NCI-H2081 (cell line): ENCODE measurements at places on chromosomes 4 and X.
A peak's percentile ranks its signal among the peaks of the same experiment; 100 is the strongest.

DNA sequence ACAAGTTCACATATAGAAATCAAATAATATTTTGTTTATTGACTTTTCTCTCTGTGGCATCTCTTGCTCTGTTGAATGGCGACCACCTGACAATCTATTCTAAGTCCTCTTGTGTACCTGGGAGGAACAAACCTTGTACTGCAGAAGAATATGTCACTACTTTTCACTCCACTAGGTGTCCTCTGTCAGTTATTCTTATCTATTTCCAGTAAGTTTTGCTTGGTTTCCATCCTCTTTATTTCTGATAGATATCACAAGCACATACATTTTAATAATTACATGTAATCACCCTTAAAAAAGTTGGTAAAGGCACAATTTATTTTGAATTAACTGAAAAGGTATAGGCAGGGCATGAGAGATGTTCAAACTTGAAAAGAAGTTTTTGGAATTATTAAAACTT, 238.4 kb downstream of the SNCA start:
- peak; percentile 5 for DNase-seq

DNA sequence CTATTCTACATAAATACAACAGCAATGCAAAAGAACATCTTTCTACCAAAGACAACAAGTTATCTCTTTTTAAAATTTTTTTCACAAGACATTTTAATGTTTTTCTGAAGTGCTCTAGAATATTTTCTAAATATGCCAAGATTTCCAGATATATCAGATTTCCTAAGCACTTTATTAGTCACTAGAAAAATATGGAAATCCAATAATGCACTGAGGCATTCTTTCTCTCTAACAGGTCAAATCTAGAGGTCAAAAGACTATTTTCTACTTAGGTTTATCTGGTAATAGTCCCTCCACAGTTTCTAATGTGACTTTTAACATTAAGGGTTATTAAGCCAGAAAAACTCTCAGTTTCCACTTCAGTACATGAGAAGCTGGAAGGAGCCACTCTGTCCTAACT, 1041.2 kb upstream of the INTU start:
- no peak for DNase-seq

GRCh38 chrX:122219735-122220134, 964.3 kb upstream of the GRIA3 start:
- DNase-seq = no peak

DNA sequence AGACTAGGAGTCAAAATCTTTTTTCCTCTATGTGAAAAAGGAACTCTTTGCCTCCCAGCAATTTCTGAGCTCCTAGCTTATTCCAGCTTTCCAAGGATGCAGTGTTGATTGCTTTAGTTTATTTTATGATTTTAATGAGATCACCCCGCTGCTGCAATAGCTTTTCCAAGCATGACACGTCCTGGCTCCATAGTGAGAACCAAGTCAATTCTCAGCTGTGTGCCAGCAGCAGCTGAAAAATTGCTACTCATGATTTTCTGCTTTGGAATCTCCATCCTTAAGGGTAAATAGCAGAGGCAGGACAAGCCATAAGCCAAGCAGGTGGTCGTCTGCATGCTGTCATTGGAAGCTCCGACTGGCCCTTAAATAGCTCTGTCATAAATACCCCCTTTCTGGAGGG, 64.5 kb downstream of the FTHL17 start:
- no peak for DNase-seq

GRCh38 chr4:150934022-150934421, 81.1 kb downstream of the LRBA start:
- DNase-seq = no peak

DNA sequence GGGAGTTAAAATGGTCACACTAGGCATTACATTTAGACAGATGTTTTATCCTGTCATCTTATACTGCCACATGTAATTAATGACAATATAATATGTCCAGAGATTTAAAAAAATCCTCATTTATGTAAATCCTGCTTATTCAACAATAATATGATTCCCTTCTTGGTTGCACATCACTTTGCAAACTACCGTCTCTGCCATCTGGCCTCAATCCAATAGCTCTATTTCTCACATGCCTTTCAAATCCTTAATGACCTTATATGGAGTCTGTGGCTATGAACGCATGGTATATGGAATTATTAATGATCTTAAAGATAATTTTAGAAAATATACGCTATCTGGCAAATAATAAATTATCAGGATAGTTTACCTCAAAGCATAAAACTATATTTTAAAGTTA, 144.5 kb downstream of the NPNT start:
- no peak for DNase-seq

- no peak for DNase-seq
Measured at GRCh38 chrX:48616576-48616975, 19.3 kb downstream of the WDR13 start.

GRCh38 chrX:38859602-38860001, 58.3 kb downstream of the MID1IP1 start:
- DNase-seq = no peak

DNA sequence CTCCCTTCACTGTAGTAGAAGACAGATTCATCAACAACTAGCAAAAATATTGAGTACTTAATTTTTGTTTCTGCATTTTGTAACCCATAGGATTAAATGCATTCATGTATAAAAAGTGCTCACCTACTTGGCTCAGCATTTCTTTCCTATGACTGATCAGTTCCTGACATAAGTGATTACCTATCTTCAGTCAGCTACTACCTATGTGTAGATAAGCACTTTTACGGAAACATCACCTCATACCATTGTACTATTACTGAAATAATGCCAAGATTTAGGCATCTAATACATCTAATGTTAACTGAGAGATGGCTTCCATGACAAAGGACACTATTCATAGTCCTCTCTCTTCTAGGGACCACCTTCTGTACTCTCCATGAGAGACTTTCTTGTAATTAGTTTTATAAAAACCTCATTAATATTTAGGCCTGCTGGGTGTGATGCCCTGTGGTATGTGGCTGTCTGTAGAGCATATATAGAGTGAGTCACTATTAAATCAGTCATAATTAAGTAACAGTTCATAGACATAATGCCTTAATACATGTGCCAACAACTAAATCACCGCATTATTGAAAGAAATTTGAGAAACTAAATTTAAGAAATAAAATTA, 147.0 kb downstream of the PDGFC start:
- no peak for DNase-seq

DNA sequence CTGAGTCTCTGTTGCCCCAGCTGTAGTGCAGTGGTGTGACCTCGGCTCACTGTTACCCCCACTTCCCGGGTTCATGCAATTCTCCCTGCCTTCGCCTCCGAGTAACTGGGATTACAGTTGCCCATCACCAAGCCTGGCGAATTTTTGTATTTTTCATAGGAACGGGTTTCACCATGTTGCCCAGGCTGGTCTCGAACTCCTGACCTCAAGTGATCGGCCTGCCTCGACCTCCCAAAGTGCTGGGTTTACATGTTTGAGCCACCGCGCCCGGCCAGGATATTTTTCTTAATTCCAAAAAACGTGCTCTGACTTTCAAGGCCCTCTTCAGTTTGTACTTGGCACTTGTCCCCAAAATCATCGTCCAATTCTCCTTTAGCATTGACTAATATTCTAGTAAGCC, 129.2 kb upstream of the EPHA5 start:
- no peak for DNase-seq

GRCh38 chrX:38138900-38139299, 81.8 kb downstream of the SRPX start:
- DNase-seq = no peak

DNA sequence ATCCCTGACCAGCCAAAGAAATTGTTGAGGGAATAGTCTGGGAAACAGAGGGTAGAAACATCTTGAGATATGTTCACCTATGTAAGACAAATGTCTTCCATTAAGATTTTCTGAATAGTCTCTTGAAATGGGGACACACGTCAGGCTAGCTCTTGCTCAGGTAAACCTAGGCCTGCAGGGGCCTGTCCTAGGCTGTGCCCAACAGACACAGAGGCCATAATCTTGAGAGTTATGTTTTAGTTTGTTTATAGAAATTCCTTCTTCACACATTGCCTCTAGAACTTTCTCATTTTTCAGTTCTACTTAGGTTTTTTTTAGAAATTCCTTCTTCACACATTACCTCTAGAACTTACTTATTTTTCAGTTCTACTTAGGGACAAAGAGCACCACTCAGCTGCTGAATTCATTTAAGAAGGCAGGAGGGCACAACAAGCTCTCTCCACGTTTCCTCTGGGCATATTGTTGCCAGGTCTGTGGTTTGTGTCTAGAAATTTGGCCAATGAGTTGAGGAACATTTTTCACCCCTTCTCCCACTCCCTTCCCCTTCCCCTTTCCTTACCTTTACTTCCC, 94.9 kb downstream of the ARHGAP24 start:
- DNase-seq = no peak

- no peak for DNase-seq
Measured at GRCh38 chrX:155778844-155779553, 102.1 kb upstream of the VAMP7 start.

DNA sequence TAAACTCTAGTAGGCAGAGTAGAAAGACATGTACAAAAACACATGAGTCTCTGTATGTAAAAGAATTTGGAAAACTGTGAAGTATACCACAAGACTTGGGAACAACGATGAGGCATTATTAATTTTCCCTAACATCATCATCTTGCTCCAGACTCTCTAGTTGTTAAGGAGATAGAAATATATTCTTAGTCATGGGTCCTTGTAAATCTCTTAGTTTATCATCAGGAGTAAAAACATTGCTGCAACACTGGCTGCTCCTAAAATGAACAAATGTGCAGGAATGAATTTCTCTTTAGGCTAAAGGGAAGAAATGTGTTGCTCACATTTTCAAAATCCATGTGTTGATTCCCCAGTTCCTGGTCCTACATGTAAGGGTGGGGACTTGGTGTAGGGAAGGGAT, 384.6 kb downstream of the STIM2 start:
- DNase-seq = no peak

GRCh38 chr4:36198068-36198808, 46.1 kb downstream of the ARAP2 start:
- no peak for DNase-seq

DNA sequence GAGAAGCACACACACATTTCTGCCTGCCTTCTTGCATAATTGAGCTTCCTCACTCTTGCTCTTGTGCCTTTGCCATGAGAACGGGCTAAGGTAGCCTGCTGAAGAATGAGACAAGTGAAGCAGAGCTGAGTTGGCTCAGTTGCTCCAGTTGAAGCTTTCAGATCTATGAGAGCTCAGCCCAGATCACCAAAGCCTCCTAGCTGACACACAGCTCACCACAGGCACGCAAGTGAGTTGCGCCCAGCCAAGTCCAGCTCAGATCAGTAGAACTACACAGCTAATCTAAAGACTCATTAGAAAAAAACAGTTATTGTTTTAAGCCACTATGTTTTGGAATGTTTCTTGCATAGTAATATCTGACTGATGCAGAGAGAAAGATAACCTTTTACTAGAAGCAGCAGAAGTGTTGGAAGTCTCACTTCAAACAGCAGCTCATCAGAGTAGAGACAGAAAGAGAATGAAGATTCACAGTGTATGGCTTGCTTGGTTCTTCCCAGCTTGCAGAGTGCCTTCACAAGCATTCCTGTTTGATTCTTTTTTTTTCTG, 362.4 kb downstream of the MID1IP1 start:
- no peak for DNase-seq

DNA sequence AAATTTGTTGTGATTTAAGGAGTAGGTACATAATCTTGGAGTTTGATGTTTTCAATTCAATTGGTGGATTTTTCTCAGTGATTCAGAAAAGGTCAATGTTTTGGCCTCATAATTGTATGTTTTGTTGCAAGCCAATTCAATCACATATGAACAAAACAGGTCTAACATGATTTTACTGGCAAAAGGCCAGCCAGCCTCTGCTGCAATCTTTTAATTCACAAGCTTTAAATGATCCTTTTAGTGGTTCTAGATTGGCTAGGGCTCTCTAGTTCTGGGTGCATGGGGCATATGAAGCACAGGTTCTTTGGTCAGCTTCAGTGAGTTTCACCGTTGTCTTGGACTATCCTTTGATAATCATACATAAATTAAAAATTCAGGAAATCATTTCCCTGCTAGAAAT, 19.2 kb upstream of the SLC6A14 start:
- peak; percentile 57 for DNase-seq

DNA sequence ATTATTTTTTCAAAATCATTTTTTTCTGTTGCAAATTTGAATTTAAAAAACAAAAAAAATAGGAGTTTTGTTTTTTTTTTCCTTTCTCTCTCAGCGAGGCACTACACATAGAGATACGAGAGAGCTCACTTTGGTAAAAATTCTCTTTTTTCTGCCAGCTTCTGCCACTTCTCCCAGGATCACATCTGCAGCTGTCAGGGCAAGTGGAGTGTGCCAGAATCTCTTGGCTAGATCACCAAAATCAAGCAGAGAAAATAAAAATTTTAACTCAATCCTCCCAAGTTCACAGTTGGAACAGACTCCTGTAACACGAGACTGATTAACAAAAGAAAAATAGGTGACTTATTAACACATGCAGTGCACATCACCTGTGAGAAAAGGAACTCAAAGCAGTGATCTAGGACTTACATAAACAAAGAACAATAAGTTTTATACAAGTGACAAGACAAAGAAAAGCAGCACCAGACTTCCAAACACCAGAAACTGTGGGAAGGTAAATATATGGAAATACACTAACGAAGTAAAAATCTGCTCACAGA, 213.2 kb upstream of the ZFP42 start:
- DNase-seq = no peak

DNA sequence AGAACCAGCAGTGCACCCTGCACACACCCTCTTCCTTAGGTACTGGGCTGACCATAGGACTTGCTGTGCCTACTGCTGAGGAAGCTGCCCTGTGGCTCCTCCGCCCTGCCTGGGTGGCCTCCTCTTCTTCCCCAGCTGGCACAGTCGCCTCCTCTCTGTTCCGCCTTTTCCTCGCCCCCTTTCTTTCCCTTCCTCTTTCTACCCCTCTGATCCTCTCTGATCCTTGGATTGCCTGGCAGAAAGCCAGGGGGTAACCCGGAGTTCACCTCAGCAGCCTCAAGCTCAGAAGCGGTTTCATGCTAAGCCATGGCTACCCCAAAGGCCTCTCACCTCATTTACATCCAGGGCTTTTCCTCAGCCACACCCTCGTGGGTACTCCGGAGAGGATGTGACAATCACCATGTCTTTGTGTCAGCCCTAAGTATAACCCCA, 136.2 kb downstream of the SMIM20 start:
- DNase-seq = no peak

DNA sequence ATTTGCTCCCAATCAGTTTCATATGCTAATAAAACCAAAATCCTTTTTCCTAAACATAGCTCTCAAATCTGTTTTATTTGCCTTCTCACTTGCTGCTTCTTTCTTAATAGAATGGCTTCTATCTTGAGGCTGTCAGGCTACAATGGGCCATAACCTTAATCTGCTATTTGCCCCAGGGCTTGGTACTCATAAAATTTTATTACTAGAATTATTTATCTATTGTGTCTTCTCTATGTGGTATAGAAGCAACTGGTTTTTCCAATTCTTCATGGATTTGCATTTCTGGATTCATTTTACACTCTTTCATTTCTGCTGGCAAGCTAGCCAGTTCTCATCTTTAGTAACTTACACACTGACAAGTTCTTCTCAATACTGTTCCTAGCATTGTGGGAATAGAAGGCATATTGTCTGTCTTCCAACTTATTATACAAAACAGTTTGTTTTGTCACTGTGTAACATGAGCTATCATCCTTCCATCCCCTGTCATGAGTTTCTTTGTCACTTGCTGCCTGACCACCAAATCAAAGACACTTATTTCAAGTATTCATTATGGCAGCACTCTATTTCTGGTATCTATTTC, 96.6 kb upstream of the KCNIP4 start:
- DNase-seq = no peak

GRCh38 chrX:110421500-110422455, 63.1 kb downstream of the RTL9 start:
- DNase-seq = peak; percentile 75
